Ovary (tissue), 10 donors: ENCODE measurements at places on chromosomes 5 and 9. TPM values are rescaled to one million over a fixed set of nuclear protein-coding genes. Genes with fewer than 3 reads are reported as not detected.

The IFNA13 gene
- total RNA-seq = not detected

The PAPPA gene
- 2.6 TPM for total RNA-seq

The FOXD4L3 gene
- 0.12 TPM for total RNA-seq

The LCN12 gene
- 7.1 TPM for total RNA-seq

The GLT6D1 gene
- total RNA-seq = not detected

The SPATA31D4 gene
- not detected for total RNA-seq

The MRPL36 gene
- 42.5 TPM for total RNA-seq

The TAF11L10 gene
- not detected for total RNA-seq

The DEPDC1B gene
- total RNA-seq = 1.2 TPM

The PCDHB16 gene
- 7.5 TPM for total RNA-seq

The HSD17B3 gene
- not detected for total RNA-seq
